ENCODE measurements at places on chromosomes 4 and X.

- DNase-seq, result no peak
Observed at GRCh38 chr4:173246719-173247118, 78.1 kb downstream of the GALNT7 start.

DNA sequence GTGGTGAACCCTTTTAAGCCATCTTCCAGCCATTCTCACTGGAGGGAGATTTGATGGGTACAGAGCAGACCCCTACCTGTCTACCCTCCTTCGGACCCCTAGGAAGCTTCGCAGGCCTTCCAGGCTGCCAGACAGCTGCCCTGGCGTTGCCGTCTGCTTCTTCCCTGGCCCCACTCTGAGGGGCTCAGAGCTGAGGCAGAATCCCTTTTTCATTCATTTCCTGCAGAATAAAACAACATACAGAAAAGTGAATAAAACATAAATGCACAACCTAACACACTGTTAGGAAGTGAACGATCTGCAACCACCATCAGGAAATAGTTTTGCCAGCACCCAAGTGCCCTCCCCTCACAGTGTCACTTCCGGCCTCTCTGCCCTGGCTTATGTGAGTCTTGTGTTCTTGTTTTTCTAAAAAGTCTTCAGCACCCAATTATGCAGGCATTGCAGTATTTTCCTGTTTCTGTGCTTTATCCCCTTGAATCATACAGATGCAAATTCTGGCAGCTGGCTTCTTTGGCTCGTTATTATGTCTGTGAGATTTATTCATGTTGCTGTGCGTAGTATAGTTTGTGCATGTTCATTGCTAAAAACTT, 5.6 kb upstream of the ADD1 start:
- peak; percentile 64 for DNase-seq

DNA sequence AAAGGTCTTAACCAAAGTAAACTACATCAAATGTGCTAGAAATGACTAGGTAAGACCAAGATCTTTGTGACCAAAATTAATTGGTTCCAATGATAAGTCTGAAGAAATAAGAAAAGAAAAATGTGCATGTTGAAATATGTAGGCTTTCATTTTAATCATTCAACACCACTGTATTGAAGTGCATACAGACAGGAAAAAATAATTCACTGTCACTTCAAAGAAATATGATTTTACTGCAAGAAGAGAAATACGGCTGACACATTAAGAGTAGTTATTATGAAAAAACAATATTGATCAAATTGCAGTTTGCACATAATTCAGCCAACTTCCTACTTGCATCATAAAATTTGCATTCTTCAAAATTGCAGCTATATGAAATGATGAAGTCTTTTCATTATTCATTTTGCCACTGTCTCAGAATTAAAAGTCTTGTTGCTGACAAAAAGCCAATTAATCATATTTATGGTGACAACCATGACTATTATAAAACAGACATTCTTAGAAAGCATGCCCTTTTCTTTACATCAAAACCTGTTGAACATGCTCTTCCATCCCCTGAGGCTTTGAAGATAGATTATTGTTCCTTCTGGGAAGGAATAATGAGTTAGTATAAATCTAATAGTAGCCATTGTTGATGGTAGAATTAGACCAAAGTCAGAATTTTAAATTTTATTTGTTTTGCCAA, 405.9 kb upstream of the MAD2L1 start:
- no peak for DNase-seq

- DNase-seq, result no peak
Observed at GRCh38 chrX:152601848-152602616, 35.7 kb upstream of the GABRQ start.

GRCh38 chrX:34563804-34564203, 93.3 kb downstream of the TMEM47 start:
- DNase-seq, result no peak

DNA sequence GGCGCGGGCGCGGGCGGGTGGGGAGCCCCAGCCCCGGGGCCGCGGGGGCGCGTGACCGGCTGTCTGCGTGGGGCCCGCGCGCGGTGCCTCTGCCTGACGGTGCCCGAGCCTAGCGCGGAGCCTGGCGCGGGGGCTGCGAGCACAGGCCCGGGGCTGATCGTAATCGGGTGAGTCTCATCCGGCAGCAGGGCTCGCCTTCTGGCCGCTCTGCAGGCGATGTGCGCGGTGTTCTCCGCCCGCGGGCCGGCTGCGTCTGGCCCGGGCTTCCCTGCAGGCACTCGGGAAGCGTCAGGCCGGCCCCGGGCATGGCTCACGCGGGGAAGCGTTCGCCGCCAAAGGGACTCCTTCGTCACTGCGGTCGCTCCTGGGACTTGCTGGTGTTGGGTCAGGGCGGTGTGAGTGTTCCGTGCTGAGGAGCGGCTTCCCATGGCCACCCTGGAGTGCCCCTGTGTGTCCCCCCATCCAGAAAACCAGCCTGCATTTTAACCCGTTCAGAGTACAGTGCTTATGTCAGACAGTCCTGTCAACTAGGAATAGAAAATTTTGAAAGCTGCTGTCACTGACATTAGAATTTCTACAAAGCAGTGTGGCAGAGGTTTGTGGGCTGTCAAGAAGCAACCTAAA, 40.6 kb downstream of the FAM149A start:
- DNase-seq, result no peak

- no peak for DNase-seq
Observed at GRCh38 chr4:107117726-107118125, 81.6 kb upstream of the DKK2 start.

GRCh38 chrX:133249266-133250058, 31.3 kb upstream of the TFDP3 start:
- DNase-seq, result no peak

DNA sequence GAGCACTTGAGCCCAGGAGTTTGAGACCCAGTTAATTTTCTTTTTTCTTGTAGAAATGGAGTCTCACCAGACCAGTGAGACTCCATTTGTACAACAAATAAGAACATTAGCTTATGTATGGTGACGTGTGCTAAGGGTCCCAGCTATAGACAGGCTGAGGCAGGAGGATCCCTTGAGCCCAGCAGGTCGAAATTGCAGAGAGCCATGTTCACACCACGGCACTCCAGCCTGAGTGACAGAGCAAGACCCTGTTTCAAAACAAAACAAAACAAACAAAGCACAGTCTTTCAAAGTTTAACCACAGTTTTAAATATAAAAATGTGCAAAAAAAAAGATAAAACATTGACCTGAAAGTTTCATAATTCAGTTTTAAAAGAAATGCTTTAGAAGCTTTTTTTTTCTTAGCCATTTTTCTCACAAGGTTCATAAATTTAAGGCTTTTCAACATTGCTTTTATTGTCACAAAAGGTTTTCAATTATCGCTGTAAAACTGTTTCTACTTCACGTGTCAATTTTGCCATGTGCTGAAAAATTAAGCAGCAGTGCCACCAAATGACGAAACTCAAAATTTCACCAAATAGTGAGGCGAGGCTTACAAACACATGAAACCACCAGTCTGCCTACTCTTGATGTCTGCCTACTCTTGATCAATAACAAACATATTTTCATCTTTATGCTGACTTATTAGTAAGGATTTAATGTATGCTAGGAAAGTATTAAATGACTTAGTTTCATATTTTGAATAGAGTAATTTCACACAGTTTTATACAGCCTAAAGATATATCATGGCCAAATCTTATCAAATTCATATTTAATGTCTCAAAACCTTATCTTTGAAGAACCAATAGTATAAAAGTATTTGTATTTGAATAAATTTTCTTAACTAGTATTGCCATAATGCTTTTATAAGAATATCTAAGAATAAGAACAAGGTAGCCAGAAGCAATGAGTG, 126.3 kb downstream of the NEK1 start:
- DNase-seq, result no peak

DNA sequence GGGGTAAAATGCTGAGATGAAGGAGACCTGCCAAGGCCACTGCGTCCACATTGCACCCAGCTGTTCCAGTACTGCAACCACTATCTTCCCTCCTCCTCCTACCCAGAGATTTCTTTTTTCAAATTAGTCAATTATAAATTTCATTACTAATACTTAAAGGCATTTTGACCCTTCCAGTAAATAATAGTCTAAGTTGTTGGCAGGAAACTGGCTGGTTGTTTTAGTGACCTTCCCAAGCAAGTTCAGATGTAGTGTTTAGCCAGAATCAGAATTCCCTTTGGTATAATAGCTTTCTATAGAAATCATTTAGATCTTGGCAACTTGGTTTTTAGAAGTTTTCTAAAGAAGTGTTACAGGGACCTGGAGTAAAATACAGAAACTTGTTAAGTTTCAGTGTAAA, 66.0 kb downstream of the AASDH start:
- DNase-seq, result no peak

DNA sequence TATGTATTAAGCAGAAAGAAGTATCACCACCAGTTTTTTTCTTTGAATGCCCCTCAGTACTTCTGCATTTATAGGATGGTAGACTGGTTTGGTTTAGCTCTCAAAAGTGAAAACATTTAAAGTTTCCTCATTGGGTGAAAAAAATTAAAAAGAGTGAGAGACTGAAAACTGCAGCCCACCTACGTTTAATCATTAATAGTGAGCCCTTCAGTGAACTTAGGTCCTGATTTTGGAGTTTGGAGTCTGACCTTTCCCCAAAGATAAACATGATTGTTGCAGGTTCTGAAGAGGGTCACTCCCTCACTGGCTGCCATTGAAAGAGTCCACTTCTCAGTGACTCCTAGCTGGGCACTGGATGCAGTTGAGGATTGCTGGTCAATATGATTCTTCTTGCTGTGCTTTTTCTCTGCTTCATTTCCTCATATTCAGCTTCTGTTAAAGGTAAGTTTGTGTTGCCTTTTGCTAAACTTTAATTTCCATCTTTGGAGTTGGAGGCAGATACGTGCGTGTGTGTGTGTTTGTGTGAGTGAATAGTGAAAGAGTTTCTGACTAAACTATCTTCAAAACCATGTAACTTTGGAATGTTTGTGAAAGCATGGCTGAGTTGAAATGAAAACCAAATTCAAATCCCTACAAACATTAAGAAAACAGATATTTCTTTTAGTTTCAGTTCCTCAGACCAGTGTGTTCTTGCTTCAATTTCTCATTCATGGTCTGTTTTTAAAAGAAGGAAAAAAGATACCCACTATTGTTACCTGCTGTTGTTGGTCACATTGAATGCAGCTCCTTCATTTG, at the start of gene MTTP:
Gene MTTP, plus strand, starts transcription at position 295 of the 795 bp plus-strand sequence. Its CDS starts 86 bp downstream, at position 381.
- no peak for DNase-seq

- DNase-seq, result no peak
Observed at GRCh38 chr4:118270492-118270891, 82.3 kb downstream of the PRSS12 start.

Measured in T follicular helper cell (primary cell).